Right cardiac atrium (tissue), 5 donors: ENCODE measurements at places on chromosomes 11 and 22. TPM values are rescaled to one million over a fixed set of nuclear protein-coding genes. Genes with fewer than 3 reads are reported as not detected.

DNA sequence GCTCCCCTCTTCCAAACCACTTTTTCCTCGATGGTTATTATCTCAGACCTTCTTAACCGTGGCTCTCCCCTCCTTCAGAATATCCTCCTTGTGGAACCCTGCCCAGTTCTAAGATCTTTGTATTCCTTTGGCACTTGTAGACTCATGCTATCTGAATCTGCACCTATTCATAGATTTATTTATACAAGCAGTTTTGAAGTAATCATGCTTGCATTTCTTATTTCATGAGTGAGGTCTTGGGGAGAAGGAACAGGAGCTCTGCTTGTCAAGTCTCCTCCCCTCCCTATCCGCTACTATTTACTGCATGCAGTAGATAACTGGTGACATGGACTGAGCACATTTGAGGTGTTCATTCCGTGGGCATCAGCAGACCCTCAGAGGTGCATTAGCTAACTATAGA, 5.4 kb upstream of the MADD start:
- DNase-seq = no peak

GRCh38 chr11:70201882-70202861, 924 bp upstream of the FADD start:
- DNase-seq = peak; percentile 55

- DNase-seq = no peak
These were observed 156.2 kb downstream of the BRD1 start for GRCh38 chr22:49671331-49672013.

DNA sequence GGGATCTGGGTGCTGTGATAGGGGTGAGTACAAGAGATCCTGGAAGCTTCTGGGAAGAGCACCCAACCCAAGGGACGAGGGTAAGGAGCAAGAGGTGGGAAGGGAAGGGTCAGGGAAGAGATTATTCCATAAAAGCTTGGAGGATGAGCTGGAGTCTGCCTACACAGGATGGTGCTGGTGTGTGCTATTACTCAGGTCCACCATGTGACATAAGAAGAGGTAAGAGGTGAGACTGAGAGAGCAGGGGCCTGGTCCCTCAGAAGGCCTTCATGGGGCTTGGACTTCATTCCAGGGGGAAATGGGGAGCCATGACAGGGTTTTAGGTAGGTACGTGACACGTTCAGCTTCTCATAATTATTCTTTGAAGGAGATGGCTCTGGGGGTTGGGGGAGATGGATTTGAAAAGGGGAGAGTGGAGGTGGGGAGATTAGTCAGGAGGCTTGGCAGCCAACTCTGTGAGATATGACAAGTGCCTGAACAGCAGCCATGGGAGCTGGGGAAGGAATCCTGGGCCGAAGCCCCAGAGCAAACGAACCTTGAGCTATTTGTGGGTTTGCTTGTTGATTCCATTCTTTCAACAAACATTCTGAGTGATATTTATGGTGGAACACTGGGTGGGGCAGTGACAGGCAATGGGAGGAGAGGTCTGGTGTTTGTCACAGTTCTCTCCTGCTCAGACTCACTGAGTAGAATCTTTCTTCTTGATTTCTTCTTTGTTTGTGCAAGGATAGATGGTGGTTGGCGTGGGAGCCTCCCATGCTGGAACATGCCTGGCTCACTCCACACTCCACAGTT, 11.2 kb upstream of the NCAM1 start:
- DNase-seq = no peak

- DNase-seq = no peak
These were observed 60.6 kb upstream of the AMPD3 start for GRCh38 chr11:10394229-10395101.

DNA sequence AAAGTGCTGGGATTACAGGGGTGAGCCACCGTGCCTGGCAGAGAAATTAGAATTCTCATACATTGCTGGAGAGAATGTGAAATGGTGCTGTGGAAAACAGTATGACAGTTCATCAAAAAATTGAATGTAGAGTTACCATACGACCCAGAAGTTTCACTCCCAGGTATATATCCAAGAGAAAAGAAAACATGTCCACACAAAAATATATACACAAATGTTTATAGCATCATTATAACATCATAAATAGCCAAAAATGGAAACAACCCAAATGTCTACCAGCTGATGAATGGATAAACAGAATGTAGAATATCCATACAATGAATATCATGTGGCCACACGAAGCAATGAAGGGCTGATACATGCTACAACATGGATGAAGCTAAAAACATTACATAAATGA, 34.6 kb downstream of the MED15 start:
- DNase-seq = no peak

- DNase-seq = peak; percentile 56
These were observed 201.0 kb upstream of the NAV2 start for GRCh38 chr11:19511413-19512183.

Gene PLCB3
- 7.9 TPM for polyA plus RNA-seq
